ENCODE measurements at places on chromosomes 13 and 19. TPM values are rescaled to one million over a fixed set of nuclear protein-coding genes. Genes with fewer than 3 reads are reported as not detected.

The ZNF440 gene
- total RNA-seq = 47.9 TPM

- DNase-seq = no peak
Observed at GRCh38 chr13:114155320-114155719, 22.9 kb upstream of the RASA3 start.

The AP1M2 gene
- total RNA-seq = 60.2 TPM

The CYP4F3 gene
- 67.3 TPM for total RNA-seq

GRCh38 chr13:42547612-42548011 lies 26.3 kb upstream of the TNFSF11 start:
- no peak for DNase-seq

- no peak for DNase-seq
Observed at GRCh38 chr13:25575562-25575961, 203.8 kb downstream of the ATP8A2 start.

The TEX26 gene
- not detected for total RNA-seq

GRCh38 chr19:38543807-38544568 lies 73.8 kb downstream of the MAP4K1 start:
- DNase-seq = peak; percentile 71

The OR7A10 gene
- not detected for total RNA-seq

The METTL21C gene
- total RNA-seq = not detected

DNA sequence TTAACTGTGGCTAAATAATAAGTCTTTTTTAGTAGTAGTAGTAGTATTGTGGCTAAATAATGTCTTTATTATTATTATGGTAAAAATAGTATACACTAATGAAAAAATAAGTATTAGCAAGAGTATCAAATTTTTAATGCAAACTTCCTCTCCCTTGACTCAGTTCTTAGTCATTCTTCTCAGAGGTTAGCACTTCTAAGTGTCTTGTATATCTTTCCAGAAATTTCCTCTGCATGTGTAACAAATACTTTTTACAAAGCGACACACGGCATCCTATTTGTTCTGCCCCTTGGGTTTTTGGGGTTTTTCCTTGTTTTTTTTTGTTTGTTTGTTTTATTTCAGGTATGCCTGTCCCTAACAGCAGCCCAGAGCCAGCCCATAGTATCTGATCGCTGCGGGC lies 20.9 kb downstream of the SIN3B start:
- DNase-seq = no peak

- no peak for DNase-seq
Observed at GRCh38 chr13:24194447-24194846, 33.9 kb downstream of the SPATA13 start.

DNA sequence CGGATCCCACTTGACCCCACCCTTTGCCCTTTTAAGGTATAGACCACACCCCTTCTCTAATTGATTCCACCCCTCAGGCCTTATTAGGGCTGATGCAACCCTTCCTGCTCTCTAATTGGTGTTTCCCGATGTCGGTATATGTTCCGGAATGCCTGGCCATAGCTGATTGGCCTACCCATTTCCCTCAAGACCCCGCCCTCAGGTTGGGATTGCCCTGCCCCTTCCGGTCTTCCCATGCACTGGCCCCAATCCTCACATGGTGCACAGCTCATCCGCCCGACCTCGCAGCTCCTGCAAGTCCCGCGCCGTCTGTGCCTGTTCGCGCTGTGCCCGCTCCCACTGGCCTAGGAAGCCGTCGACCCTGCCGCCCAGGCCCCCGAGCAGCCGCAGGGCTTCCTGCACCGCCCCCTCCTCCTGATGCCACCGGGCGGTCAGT lies 18.1 kb downstream of the TSKS start:
- DNase-seq = no peak

The C1QTNF9B gene
- not detected for total RNA-seq

DNA sequence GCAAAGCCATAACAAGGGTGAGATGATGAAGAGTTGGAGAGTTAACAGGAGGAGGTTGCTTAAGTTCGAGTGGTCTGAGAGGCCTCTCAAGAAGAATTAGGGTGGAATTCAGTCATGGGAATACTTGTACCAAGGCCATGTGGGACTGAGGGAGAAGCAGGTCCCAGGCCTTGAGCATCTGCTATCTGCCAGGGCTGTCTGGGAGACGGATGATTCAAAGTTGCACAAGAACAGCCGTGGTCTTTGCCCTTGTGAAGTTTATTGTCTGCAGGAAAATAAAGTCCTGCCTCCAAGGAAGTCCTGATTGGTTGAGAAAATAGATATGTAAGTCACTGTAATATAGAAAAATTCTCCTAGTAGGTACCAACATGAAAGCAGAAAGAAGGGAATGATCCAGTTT lies 178.8 kb upstream of the RFC3 start:
- no peak for DNase-seq

DNA sequence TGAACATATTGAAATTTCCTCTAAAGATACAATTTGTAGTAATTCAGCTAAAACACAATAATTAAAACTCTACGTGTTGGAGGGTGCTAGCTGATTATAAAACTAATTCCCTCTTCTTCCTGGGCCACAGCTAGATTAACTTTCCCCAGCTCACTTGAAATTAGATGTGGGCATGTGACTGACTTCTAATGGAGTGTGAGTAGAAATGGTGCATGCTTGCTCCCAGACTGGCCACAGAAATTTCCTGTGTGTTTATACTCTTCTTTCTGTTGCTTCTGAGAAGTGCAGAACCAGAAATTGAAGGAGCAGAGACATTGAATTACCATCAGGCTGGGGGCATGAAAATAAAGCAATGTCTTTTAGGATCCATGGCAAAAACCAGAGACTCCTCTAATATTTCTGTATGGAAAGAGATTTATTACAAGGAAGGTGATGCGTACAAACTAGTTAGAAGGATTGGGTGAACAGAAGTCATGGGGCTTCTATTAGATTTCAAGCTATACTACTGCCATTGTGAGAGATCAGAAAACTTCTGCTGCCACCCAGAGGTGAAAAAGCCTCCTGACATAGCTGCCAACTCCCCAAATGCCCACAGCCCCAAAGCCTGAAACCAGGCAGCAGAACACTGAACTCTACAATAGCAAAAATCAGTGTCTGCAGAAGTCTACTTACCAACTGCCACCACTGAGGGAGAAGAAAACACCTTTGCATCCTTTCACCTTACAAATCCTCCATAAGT lies 379.2 kb upstream of the MIR17HG start:
- no peak for DNase-seq

DNA sequence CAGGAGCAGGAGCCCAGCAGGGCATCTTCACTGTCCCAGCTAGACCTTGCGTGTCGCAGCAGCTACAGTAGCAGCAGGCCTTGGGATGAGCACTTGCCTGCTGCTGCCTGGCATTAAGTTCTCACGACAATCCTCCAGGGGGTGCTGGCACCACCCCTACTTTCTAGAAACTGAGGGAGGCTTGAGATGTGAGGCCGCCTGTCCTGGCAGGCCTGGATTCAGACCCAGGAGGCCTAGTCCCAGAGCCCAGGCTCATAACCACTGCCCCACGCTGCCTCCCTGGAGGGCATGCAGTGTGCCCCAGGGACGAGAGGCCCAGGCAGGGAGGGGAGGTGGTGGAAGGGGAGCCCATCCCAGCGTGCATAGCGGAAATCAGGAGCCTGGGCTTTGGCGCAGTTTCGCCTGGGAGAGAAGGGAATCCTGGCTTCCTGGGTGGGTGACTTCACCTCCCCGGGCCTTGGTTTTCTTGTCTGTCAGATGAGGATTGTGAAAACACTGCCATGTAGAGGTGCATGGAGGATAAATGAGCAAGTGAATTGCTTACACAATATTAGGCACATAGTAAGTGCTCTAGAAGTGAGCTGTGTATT lies 26.1 kb downstream of the PPP5C start:
- DNase-seq = no peak

The C13orf42 gene
- total RNA-seq = not detected

DNA sequence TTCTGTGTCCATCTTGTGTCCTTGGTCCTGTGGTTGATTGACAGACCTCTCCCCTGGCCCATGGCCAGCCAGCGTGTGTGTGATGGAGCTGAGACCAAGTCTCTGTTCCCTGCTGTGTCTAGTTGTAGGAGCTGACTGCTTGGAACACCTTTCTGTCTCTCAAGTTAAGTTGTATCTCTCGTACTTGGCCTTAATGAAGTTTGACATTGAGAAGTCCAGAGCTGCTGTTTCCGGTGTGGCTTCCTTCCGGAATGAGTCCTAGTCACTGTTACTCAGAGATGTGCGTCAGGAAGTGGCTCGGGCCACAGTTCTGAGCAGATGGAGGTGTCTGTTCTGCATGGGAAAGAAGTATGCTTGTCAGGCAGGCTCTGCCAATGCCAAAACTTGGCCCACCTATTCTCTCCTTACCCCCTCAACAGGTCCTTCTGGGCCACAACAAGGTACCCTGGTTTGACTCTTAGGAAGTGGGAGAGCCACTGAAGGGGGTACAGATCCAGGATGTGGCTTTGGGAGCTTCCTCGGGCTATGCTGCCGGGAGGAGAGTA lies 54.3 kb downstream of the GATAD2A start:
- DNase-seq = no peak

- DNase-seq = no peak
Observed at GRCh38 chr13:74226791-74227475, 92.7 kb upstream of the KLF12 start.

DNA sequence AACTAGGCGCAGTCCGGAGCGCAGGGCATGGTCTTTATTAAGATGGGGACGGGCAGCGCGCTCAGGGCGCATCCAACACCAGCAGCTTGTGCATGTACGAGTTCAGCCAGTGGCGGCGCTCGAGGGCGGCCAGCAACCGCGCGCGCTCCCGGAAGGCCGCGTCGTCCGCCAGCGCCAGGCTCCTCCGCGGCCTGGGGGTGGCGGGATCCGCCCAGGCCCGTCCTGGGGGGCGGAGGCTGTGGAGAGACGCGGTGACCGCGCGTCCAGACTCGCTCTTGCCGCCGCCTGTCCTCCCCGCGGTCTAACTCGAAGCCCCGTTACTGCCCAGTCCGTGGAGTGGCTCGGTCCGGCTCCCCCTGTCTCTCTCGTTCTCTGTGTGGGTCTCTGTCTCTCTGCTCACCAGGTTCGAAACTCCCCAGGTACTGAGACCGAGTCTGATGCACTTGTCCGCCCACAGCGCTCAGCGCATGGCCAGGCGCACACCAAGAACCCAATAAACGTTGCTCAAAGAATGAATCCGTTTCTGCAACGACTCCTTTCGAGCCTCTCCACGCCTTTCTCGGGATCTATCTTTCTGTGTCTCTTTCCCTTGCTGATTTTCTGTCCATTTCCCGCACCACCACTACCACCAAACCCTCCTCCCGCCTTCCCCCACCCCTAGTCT lies 702 bp downstream of the PTH2 start:
- no peak for DNase-seq

DNA sequence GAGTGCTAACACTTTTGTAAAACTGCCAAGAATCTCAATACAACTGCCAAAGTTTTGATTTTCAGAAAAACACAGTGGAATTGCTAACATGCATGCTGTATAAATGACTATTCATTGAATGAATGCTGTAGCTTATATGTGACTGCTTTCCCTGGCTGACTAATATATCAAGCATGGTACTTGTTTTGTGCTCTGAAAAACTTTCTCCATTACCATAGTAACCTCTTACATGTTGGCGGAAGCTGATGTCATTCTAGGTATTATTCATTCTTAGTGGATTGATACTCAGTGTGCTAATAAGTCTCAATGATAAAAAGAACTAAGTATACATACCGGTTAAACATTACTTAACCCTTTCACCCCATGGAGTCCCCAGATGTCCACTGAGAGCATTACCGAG lies 166.1 kb upstream of the MYO16 start:
- no peak for DNase-seq

DNA sequence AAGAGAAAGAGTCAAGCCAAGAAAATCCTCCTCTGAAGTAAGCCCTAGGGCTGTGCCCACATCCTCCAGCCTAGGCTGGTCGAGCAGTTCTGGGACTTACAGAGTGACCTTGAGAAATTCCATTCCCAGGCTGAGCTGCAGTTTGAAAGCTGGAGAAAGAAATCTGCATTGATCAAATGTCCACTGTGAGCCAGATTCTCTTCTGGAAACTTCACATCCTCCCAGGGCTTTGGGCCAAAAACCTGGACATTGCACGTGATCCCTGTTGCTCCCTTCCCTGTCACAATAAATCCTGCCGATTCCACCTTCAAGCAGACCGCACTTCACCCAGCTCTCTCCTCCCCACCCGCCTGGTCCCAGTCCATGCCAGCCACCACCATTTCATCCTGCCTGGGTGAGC lies 15.7 kb downstream of the TMEM143 start:
- DNase-seq = no peak

GRCh38 chr19:46296722-46297461 lies at the start of gene HIF3A:
Gene HIF3A (plus strand): TSS chr19:46297042. CDS start chr19:46297077, 35 bp downstream.
- DNase-seq = peak; percentile 81

DNA sequence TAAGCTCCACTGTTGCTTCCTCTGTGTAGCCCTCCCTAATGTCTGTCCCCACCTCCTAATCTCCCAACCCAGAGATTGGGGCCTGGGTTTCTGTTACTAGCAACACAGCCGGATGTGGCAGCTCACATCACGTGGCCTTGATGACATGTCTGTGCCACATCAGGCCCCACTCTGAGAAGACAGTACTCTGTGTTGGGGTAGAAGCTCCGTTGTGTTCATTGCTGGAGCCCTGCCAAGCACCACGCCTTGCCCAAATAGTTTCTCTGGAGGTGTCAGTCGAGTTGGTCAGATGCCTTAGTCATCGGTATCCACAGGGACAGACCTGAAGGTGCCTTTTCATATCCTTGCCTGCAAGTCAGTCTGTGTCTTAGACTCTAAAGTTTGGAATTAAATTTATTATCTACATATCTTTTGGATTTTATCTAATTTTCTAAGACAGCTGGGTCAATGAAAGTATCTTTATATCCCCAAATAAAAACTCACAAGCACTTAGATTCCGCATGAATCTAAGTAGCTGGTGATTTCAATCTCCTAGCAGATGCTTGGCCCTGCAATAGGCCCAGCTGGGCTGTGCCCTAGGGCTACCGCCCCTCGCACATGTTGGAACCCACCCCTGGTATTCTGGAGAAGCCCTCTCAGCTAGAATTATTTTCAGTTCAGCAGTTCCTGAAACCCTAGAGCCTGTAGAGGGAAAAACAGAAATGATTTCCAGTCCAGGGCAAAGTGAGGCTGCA lies 204.0 kb upstream of the TSHZ3 start:
- DNase-seq = no peak

DNA sequence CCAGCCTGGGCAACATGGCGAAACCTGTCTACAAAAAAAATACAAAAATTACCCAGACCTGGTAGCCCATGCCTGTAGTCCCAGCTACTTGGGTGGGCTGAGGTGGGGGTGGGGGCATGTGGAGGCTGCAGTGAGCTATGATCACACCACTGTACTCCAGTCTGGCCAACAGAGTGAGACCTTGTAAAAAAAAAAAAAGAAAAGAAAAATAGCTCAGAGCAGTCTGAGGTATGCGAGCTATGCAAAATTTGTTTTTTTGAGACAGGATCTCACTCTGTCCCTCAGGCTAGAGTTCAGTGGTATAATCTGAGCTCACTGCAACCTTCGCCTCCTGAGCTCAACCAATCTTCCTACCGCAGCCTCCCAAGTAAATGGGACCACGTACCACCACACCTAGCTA lies 7.1 kb upstream of the TOMM40 start:
- no peak for DNase-seq

The GAPDHS gene
- not detected for total RNA-seq

The TMEM272 gene
- 0.40 TPM for total RNA-seq

DNA sequence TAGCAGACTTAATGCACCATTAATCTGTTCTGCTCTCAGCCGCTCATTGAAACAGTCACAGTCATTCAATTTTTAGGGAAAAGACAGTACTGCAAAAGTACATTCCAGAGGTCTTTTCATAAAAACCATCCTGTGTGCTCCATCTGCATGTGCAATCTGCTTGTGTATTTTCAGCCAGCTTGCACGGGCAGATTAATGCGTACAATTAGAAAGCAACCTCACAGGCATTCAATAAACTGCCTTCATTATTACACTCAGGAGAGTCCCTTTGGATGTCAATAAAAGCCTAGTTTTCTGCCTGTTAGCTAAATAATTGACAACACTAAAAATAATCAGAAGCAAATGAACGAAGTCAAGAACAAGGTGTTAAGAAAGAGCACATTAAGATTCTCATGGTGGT lies 41.9 kb downstream of the EPSTI1 start:
- no peak for DNase-seq

Measured in Peyer's patch (tissue), 4 donors.